ENCODE measurements at places on chromosomes 5 and 9. TPM values are rescaled to one million over a fixed set of nuclear protein-coding genes. Genes with fewer than 3 reads are reported as not detected.
A peak's percentile ranks its signal among the peaks of the same experiment; 100 is the strongest.

- no peak for DNase-seq
These were observed 75.7 kb downstream of the AMBP start for GRCh38 chr9:114002271-114002985.

DNA sequence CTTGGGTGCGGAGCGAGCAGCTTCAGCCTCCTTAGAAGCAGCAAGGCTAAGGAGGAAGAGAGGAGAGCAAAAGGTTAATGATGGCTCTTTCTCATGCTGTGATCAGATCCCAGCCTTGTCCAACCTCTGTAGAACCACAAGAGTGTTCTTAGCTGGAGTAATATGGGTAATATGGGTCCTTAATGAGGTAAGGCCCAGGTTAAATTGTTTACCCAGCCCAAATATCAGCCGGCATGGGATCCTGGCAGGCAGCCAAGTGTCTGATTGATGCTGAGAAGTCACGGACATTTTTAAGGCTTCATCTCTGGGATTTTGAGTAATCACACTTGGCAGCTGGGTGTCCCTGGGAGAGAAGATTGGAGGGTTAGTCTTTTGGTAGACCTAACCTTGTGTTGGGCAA, 32.3 kb downstream of the GLRA1 start:
- no peak for DNase-seq

Gene PDE8B
- total RNA-seq = 25.5 TPM

Gene KIAA1191
- 78.4 TPM for total RNA-seq

DNA sequence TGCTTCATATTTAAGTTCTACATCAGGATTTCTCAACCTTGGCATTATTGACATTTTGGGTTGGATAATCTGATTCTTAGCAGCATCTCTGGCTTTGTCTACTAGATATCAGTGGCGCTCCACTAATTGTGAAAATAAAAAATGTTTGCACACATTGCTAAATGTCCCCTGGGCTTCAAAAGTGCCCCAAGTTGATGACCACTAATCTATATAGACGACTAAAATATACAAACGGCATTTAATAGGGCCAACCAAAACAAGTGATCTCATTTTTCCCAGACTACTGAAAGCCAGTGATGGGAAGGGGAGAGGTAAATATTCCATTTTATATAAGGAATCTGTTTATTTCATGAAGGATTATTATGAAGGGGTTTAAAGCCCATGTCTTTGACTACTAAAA, 118.6 kb downstream of the HOMER1 start:
- DNase-seq = no peak

GRCh38 chr5:85479849-85480248, 1095.2 kb upstream of the EDIL3 start:
- no peak for DNase-seq

Gene NR2F1
- total RNA-seq = 10.0 TPM

DNA sequence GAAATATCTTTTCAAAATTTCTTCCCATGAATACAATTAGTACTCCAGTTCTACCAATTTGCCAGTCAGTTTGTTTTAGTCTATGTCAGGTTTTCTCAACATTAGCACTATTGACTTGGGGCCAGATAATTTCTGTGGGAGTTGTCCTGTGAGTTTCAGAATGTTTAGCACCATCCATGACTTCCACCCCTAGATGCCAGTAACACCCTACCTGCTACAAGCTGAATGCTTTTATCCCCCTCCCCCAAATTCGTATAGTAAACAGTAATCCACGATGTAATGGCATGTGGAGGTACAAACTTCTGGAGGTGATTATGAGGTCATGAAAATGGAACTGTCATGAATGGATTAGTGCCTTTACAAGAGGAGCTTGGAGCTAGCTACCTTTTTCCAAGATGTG, 420.0 kb downstream of the CDH18 start:
- no peak for DNase-seq

- DNase-seq = no peak
These were observed 245.1 kb downstream of the AOPEP start for GRCh38 chr9:94971378-94972131.

Gene IRX1
- total RNA-seq = not detected

Gene SLC36A2
- total RNA-seq = not detected

DNA sequence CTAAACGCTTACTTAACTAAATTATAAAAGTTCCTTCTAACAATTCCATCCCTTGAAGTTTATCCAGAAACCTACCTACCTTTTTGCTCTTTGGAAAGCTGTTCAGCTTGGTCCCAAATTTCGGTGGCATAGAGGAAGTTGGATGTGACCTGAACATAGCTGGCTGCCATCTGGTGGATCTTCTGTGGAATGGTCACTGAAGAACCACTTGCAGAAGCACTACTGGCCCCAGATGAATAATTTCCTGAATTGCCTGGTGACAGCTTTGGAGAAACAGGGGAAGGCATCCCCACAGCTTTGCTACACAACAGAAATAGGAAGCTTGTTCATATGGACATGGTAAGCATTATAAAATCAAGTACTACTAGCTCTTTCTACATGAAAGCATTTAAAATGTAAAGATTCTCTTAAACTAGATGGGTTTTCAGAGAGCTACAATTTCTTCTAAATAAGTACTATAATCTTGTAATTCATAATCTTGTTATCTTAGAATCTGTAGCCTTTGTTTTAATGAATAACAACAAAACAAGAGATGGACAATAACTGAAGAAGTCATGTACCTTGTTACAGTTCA, 9.9 kb downstream of the LEAP2 start:
- DNase-seq = no peak

GRCh38 chr9:104795857-104796256, 31.9 kb downstream of the NIPSNAP3B start:
- DNase-seq = no peak

Gene NRARP
- total RNA-seq = 13.3 TPM

- DNase-seq = no peak
These were observed 17.0 kb upstream of the IPPK start for GRCh38 chr9:92686954-92687353.

Gene IL17B
- 2.8 TPM for total RNA-seq

DNA sequence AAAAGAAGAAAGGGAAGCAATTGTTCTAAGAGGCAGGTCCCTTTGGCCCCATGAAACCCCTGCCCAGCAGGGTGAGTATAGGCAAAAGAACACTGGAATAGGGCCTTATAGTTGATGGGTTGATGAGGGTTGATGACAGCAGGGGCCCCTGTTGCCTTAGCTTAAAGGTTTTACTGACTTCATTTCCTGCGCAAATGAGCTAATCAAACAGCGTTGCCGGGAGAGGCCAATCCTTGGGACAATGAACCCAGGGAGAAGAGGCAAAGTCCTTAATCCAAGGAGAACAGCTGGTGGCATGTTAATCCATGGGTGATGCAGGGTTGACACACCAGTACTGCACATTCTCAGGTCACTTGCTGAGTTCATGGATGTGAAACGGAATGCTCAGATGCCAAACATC, 22.0 kb upstream of the EPB41L4B start:
- no peak for DNase-seq

- no peak for DNase-seq
These were observed 199.7 kb downstream of the BNC2 start for GRCh38 chr9:16670791-16671190.

Gene ABO
- total RNA-seq = 1.4 TPM

Gene KCNMB1
- 30.0 TPM for total RNA-seq

Gene FOXI1
- not detected for total RNA-seq

DNA sequence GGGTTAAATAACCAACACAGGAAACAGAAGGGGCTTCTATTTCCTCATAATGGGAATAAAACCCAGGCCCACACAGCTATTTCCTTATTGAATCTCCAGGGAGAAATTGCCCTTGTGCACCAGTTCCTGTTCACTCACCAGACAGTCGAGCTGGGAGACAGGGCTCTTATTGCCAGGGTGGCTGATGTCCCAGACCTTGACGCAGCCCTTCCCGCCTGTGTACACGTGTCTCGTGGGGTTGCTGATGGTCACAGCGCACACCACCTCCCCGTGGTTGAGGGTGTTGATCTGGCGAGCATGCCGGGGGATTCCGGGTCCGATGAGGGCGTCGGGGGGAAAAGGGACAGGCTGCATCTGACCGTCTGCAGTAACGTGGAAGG, 96.5 kb downstream of the TLE1 start:
- DNase-seq = peak; percentile 86

Gene LCN12
- total RNA-seq = 1.6 TPM

Gene SLIT3
- total RNA-seq = 85.0 TPM

Measured in aorta (tissue), 5 donors.